Activated CD8-positive, alpha-beta memory T cell treated with anti-CD3 and anti-CD28 coated beads for 1 hour (primary cell): ENCODE measurements at places on chromosomes 1 and 21.
A peak's percentile ranks its signal among the peaks of the same experiment; 100 is the strongest.

- no peak for DNase-seq
Measured at GRCh38 chr21:25907573-25908275, 173.0 kb downstream of the GABPA start.

- DNase-seq: no peak
Measured at GRCh38 chr1:31675161-31675560, 28.7 kb downstream of the COL16A1 start.

DNA sequence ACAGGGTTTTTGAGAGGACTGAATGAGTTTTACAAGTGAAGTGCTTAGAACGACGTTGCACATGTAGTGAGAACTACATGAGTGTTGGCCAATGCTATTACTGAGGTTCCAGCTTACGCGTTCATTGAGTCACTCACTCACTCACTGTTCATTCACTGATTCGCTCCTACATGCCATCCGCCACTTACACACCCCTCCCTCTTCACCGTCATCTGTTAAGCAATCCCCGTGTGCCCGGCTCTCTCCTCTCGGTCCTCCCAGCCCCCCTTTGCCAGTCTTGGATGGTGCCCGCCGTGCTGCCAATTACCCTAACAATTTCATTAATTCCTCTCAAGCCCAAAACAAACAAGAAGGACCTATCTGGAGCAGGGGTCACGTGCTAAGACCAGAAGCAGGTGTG is 27.3 kb upstream of the EPHA2 start:
- DNase-seq: no peak

- no peak for DNase-seq
Measured at GRCh38 chr1:182145441-182145840, 83.9 kb upstream of the ZNF648 start.

DNA sequence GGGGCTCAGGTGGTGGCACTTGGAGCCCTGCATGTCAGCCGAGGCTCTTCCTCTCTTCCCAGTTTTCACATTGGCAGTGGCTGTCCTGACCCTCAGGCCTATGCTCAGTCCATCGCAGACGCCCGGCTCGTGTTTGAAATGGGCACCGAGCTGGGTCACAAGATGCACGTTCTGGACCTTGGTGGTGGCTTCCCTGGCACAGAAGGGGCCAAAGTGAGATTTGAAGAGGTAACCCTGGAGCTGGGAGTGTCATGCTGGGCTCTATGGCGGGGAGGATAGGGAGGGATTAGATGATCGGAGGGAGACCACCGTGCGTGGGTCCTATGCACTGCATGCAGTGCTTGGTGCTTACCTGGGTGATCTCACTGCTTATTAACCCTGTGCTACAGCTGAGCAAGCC is 13.5 kb downstream of the AZIN2 start:
- DNase-seq: no peak

- no peak for DNase-seq
Measured at GRCh38 chr21:41634858-41635257, 126.9 kb upstream of the TMPRSS2 start.

DNA sequence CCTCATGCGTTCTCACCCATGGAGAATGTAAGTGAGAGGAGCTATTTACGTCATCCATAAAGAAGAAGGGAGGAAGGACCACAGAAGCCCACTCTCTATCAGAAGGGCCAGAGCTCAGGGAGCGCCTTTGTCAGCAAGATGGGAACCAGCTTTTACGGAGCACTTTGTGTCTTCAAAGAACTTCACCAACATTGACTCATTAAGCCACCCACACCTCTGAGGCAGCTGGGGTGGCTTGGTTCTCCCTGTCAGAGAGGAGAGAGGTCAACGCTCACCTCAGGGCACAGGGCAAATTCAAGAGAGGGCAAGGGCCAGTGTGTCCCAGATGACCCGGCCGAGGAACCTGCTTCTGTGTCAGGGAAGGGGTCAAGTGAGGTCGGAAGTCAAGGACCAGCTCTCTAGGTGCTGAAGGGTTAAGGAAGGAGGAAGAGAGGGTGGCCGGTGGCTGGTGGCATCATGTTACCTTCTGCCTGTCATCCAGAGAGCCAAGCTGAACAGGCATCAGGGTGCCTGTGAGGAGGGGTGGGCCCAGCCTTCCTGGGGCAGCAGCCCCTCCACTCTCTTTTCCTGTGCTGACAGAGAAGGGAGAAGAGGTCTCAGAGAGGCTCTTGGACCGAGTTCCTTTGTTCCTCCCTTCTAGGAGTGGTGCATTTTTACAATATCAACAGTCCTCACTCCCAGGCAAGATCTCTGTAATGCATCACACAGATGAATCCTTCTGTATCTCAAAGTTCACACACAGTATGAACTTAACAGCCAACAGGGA is 109.0 kb downstream of the ETS2 start:
- DNase-seq: no peak

- DNase-seq: no peak
Measured at GRCh38 chr1:1517973-1518620, 6.1 kb downstream of the ATAD3A start.

DNA sequence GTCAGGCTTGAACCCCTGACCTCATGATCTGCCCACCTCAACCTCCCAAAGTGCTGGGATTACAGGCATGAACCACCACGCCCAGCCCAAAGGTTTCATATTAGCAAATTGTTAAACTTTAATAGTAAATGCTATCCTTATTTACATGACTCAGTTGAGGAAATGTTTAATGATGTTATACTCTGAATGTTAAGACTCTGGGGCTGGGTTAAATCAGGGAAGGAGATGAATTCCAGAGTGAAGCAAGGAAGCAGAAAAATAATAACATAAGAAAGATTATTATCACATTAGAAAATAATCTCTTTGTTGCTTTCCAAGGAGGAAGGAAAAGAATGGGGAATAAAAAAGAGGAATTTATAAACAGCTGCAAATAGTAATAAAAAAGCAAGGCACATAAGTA is 105.3 kb downstream of the PTGS2 start:
- no peak for DNase-seq

DNA sequence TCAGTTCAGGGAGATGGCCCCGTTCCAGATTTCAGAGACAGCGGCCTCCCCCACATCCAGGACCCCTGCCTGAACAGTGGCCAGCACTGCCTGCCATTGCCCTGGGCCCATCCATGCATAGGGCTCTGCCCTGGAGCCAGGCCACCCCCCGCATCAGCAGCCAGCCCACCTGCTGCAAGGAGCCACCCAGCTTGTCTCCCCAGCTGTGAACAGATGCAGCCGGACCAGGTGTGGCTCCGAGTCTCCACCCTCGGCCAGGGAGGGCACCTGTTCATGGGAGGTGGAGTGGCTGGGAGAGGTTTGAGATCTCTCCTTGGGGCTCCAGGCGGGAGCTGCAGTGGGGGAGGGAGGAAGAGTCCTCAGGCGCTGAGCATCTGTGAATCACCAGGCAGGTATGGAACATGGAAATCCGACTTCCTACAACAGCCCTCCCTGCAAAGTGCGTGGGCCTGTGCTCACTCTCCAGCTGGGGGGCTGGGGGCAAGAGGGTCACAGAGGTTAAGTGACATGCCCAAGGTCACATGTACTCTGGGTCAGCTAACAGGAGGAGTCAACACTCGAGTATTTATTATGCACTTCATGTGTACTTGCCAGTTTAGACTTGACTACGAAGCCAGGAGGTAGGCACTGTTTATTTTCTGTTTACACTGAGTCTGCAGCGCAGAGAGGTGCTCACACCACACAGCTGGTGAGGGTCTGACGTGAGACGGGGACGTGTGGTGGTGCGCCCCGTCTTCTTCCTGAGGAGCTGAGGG is 4.8 kb upstream of the HES5 start:
- DNase-seq: no peak

DNA sequence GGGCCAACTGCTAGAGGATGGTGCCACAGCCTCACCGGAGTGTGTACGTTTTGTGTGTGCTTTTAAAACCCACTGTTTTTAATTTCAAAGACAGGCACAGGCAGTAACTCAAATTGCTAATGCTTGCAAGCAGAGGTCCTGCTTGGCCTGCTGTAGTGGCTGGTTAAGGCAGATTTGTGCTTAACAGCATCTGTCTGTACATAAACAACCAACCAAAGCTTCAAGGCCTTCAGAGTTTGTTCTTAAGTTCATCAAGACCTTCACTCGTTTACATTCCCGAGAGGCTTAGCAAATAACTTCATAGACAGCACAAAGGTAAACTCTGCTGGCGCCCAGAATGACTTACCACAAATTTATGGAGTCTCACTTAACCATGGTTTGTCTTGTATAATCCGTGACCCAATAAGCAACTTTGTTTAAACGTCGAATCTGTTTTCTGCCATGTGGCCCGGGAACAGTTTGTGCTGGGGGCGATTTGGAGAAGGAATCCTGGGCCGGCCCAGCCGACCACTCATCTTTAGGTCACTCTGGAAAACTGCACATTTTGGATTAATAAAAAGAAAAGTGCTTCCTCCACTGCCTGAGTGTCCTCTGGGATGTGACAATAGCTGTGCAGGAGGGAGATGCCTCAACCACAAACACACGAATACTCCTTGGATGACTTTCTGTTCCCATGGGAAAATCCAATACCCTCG is 58.1 kb downstream of the CAPZB start:
- no peak for DNase-seq

- peak; percentile 49 for DNase-seq
Measured at GRCh38 chr1:168084396-168085231, 52.1 kb downstream of the GPR161 start.

- no peak for DNase-seq
Measured at GRCh38 chr1:97392701-97393100, 528.1 kb downstream of the DPYD start.

DNA sequence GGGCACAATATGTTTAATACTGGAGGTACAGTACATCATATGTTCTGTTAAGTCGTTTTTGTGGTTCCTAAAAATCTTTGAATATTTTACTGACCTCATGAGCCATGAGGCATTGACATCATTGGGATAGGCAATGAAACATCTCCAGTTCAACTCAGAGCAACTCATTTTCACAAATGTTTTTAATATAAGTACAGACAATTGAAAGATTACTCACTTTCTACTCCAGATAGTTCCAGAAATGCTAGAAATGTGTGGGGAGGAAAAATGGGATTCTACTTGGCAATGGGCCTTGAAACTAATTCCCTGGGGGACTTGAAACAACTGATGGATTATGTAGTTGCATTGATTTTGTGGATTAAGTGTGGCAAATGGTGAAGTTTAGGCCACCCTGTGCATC is 7.2 kb upstream of the C8B start:
- DNase-seq: no peak

DNA sequence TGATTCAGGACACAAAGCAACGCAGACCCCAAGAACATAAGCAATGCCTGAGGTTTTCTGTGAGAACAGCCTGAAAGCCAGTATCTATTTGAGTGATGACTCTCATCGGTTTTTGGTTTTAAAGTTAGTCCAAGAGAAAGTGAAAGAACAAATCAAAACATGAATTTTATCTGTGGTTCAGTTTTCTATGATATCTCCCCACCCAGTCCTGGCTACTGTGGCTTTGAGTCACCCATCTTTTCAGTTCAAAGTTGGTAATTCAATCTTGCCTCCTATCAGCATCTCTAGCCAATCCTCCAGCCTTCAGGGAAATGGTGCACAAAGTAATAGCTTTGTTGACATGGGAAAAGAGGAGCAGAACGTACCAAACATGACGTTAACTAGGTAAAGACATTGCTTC is 40.5 kb upstream of the KRTAP19-8 start:
- no peak for DNase-seq

DNA sequence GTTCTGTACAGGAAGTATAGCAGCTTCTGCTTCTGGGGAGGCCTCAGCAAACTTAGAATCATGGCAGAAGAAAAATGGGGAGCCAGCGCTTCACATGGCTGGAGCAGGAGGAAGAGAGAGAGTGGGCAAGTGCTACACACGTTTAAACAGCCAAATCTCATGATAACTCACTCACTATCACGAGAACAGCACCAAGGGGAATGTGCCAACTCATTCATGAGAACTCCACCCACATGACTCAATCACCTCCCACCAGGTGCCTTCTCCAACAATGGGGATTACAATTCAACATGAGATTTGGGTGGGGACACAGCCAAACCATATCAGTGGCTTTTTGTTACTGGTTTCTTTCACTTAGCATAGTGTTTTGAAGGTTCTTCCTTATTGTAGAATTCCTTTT is 138.6 kb downstream of the SYT14 start:
- no peak for DNase-seq

- no peak for DNase-seq
Measured at GRCh38 chr1:109610609-109611307, 8.7 kb downstream of the GNAT2 start.

DNA sequence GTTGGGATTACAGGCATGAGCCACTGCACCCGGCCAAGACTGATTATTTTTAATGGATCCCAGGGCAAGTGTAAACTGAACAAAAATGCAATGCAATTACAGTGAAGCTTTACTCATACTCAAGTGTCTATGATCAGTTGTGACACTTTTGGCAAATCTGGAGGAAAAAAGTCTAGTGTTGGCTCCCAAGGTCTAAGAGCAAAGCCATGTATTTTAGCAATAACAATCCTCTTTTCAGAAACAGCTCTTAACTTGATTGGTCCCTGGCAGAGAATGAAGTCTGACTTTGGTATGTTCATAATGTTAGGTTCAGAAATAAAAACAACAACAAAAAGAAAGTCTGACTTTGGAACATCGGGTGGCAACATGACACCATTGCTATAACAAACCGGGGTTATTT is 40.2 kb upstream of the C1orf53 start:
- DNase-seq: no peak

DNA sequence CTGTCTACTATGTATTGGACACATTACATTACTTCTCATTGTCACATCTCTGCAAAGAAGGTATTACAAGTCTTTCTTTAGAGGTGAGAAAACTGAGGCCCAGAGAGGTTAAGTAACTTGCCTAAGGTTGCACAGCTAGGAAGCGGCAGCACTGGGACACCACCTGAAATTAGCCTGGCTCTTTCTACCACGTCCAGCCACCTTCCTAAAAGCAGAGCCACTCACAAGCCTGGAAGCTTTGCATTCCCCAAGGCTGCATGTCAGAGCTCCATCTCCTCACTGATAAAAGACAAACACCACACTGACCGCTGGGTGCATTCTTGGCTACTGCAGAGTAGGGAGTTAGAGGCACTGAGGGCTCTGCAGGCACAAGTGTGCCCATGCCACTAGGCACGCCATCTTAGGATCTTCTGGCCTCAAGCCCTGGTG is 2.4 kb downstream of the CD247 start:
- DNase-seq: no peak

GRCh38 chr21:31354604-31355443 is 10.8 kb upstream of the TIAM1 start:
- peak; percentile 48 for DNase-seq

DNA sequence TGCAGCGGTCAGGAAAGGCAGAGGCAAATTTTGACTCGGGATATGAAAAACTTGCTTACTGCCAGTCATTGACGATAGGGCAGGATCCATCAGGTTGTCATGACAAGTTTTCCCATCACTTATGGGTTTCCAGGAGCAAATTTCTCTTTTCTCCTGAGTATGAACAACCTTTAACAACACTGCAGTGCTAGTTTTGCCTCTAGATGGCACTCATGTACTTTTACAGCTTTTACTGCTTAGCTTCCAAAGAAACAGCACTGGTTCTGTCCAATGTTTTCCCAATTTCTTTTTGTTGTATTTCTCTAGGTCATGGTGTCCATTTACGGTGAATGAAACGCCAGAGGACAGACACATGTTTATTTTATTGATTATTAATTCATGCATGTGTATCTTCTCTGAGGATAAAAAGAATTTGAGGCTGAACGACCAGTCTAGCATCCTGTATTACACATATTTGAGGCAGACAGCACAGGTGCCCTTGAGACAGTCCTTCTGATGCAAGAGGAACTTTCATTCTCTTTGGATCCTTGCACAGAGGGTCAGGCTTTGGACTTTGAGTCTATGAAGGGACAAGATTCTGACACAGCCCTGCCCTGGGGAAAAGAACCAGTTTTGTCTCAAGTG is 112.3 kb upstream of the TRABD2B start:
- DNase-seq: no peak

GRCh38 chr1:12006167-12006921 is 13.0 kb upstream of the MIIP start:
- DNase-seq: no peak
